Kidney epithelial cell (primary cell): ENCODE measurements at places on chromosomes 6 and 20.

- no peak for DNase-seq
Observed at GRCh38 chr6:106279179-106279578, 46.4 kb downstream of the ATG5 start.

DNA sequence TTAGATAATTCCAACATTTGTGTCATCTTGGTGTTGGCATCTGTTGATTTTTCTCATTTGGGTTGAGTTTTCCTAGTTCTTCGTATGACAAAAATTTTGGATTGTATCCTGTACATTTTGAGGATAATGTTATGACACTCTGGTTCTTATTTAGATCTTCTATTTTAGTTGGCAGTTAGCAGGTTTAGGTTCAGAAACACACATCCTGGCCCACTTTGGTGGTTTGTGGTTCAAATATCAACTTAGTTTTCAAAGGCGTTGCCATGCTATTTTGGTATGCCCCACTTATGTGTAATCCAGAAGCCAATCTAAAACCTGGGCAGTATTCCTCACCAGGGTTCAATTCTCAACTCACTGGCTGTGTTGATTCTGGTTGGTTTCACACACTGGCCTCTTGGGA lies 68.2 kb downstream of the NOX3 start:
- no peak for DNase-seq

GRCh38 chr6:26521600-26522391 lies 16.4 kb upstream of the HMGN4 start:
- no peak for DNase-seq

DNA sequence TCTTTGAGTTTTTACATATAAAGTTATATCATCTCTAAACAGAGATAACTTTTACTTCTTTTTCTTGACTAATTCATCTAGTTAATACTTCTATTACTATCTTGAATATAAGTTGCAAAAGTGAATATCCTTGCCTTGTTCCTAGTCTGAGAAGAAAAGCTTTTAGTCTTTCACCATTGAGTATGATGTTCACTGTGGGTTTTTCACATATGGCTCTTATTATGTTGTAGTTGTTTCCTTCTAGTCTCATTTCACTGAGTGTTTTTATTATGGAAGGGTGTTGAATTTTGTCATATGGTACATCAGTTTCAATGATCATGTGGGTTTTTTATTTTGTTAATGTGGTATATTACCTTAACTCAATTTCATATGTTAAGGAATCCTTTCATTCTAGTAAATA lies 488.3 kb downstream of the COL12A1 start:
- no peak for DNase-seq
